NCI-H2227 treated with DMSO at 0.1 percent for 48 hours (cell line): ENCODE measurements at places on chromosomes 7 and 10.

DNA sequence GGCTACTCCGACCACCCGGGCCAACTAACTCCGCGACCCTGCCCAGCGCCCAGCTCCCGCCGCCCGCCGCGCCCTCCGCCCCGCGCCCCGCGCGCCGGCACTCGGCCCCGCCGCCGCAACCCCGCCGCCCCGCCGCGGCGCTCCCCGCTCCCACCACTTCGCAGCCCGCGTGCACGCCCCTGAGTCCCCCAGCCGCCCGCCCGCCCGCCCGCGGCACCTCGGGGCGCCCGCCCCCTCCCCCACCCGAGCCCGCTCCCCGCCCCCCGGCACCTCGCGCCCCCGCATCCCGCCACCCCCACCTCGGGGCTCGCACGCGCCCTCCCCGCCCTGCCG is 598 bp downstream of the JAZF1 start:
- no peak for DNase-seq

- no peak for DNase-seq
These were observed 25.1 kb downstream of the AQP1 start for GRCh38 chr7:30936650-30937245.

DNA sequence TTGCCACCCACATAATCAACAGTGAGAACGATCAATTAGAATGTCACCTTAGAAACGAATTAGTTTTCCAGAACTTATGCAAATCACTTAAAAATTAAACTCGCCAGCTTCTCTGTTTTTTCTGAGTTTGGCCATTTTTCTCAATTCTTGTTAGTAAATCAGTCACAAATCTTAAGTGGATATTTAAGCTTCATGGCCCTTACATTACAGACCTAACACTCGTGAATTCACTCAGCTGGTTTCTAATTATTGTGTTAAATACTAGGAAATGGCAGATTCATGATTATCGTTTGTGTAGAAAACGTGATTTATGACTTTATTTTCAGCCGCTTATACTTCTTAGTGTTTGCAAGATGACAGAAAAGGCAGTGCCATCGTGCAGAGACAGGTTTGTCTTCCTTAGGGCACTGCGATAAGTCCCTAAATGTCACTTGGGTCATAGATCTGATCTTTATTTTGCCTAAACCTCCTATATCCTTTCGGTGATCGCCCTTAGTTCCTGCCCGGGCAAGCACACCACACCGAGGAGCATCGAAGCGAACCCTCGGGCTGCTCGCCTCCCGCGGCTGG is 587 bp upstream of the CELF2 start:
- DNase-seq, result no peak

GRCh38 chr10:3811291-3811870 is 26.4 kb upstream of the KLF6 start:
- DNase-seq, result no peak

GRCh38 chr10:63628526-63629362 is 107.5 kb downstream of the REEP3 start:
- peak; percentile 74 for DNase-seq

GRCh38 chr10:78619115-78619851 is 449.5 kb upstream of the ZMIZ1 start:
- no peak for DNase-seq

- DNase-seq, result no peak
These were observed 496.6 kb downstream of the INHBA start for GRCh38 chr7:41206267-41206666.

- no peak for DNase-seq
These were observed 7.0 kb upstream of the PVRIG start for GRCh38 chr7:100212631-100213286.

DNA sequence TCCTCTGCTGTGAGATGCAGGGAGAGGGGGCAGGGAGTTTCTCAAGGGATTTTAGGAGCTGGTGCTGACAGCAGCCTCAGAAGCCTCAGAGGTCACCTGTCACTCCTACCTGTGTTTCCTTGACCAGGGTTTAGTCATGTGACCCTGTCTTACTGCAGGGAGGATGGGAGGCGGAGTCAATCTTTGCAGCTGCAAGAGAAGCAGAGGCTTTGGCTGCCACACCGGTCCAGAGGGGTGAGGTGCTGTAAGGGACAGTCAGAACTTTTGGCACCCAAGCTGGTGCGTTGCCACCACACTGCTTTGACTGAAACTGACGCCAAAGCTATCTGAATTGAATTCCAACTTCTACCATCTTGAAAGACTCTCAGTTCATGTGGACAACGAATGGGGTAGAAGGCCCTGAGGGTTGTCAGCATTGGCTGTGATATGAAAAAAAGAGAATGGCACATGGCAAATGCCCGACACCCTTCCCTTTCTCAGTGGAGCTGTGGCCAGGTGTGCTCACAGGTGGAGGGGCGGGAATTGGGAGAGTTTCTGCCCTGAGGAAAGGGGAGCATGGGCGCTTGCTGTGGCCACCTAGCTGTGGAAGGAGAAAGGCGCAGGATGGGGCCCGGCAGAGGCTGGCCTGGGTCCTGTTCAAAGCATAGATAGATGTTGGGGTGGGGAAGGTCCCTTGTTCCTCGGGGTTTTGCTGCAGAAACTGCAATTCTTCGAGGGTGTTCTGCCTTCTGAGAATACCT is 69.3 kb downstream of the ARHGAP22 start:
- DNase-seq, result no peak

- DNase-seq, result peak; percentile 0
These were observed 459 bp downstream of the ZDHHC6 start for GRCh38 chr10:112446055-112446854.

- DNase-seq, result no peak
These were observed 18.9 kb downstream of the ZNF783 start for GRCh38 chr7:149280661-149281507.

- no peak for DNase-seq
These were observed 17.4 kb downstream of the C7orf57 start for GRCh38 chr7:48052748-48053147.

DNA sequence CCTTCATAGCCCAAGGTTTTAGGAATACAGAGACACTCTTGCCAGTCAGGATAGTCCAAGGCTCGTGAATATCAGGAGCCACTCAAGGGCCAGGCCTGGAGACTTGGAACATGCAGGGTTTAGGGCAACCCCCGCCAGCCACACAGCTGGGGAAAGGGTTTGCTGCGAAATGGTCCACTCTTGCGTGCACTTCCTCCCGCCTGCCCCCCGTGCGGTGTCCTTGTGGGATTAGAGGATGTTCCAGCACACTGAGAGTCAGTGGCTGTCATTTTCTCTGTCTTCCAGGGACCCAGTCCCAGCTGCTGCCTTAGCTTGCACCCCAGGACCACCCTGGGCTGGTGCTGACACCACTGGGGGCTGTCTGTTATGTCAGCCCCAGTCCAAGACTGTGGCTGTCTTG is 38.5 kb downstream of the POR start:
- no peak for DNase-seq

- DNase-seq, result no peak
These were observed 13.7 kb upstream of the HERC4 start for GRCh38 chr10:68088740-68089139.

DNA sequence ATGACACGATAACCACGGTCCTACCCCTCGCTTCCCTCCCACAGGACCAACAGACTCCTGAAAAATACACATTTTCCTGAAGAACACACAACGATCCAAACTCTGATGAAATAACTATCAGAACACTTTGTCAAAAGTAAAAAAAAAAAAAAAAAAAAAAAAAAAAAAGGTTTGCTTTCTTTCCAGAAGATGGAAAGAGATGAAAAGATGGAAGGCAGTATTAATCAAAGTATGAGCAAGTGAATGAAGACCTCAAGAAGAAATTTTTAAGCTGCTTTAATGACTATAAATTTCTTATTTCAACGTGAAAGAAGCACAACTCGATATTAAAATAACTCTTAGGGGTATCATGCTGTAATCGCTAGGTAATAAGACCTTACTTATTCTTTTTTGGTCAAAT is 202.3 kb downstream of the CHCHD3 start:
- DNase-seq, result no peak

DNA sequence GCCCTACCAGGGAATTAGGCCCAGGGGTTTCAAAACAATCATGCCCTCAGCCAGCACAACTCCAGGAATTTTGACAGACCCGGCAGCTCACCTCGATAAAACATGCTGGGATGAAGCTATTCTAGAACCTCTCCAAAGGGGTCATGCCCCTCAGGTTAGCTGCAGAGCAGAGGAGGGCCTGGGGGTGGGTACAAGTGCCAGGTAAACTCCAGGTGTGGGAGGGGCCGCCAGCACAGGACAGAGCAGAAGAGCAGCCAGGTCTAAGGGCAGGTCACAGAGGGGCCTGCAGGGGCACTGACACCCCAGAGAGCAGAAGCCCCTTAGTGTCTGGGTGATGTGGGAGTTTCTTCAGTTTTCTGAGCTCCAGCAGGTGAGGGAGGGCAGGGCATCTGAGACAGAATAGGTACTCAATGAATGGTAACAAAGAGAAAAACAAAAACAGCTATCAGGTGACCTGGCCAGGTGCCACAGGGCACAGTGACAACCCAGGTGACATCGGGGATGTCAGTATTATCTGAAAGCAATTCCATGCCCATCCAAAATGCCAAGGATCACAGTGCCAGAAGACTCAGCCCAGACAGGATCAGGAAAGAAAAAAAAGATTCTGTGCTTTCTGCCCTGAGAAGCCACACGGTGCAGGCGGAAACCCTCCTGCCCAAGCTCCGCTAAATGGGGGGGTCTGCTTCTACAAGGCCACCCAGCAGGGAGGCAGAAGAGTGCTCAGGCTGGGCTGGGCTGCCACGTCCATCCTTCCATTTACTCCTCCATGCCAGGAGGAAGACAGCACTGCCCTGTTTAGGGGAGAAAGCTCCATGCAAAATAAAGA is 104.5 kb downstream of the TNS3 start:
- DNase-seq, result no peak

DNA sequence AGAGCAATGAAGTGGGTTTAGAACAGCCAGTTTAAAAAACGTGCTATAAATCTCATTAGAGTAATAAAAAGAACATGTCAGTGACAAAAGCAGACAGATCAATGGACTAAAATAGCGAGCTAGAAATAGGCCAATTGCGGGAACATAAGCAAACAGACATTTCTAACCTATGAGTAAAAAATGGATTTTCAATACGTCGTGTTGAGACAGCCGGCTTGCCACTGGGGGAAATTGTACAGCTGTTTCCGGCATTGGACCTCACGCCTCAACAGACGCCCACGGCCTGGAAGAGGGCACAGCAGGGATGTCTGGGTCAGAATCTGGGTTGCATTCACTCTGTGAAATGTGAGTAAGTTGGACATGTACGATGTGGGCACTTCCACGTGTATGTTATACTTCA is 92.9 kb downstream of the SVOPL start:
- no peak for DNase-seq

DNA sequence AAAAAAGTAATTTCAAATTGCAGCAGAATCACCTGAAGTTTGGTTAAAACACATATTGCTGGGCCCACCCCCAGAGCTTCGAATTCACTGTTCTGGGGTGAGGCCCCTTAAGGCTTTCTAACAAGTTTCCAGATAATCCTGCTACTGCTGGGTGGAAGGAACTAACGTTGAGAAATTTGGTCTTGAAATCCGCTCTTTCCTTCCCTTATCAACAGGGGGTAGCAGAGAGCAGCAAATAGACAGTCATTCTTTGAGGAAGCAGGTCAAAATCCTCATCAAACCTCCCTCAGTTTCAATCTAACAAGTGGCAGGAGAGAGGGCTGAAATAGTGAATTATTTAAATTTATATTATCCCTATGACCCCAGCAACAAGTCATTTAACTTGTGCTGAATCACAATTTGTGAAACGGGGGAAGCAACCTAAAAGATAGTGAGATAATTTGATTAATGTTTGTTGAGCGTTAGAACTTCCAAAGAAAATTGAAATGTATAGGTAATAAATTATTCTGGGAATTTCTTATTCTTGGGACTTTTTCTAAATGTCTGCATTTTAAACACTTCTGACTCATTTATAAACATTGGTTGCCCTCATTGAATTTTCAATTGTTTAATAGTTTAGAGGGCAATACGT is 21.7 kb upstream of the MALSU1 start:
- peak; percentile 38 for DNase-seq
